GOT3 (cell line): ENCODE measurements at places on chromosomes 1 and 21.

GRCh38 chr21:8989261-8989711 is 1532.1 kb upstream of the TPTE start:
- DNase-seq = no peak

DNA sequence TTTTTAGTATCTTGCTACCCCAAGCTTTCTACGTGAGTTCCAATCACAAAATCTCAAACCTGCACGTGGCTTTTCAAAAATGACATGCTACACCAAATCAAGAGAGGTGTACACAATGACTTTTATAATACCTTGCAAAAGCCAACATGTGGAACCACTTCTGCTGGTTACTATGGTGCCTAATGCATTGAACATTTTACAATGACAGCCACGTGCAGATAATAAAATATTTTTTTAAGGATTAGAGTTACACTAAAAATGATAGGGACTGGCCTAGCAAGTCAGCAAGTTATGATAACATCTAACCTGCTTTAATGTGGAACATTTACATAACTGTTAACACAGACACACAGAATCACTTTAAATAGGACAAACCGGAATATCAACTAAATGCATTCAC is 30.2 kb downstream of the EYA3 start:
- no peak for DNase-seq

GRCh38 chr1:152440635-152441471 is 26.8 kb upstream of the CRNN start:
- no peak for DNase-seq

- DNase-seq = peak; percentile 49
These were observed 29.1 kb downstream of the KNCN start for GRCh38 chr1:46522184-46522968.

DNA sequence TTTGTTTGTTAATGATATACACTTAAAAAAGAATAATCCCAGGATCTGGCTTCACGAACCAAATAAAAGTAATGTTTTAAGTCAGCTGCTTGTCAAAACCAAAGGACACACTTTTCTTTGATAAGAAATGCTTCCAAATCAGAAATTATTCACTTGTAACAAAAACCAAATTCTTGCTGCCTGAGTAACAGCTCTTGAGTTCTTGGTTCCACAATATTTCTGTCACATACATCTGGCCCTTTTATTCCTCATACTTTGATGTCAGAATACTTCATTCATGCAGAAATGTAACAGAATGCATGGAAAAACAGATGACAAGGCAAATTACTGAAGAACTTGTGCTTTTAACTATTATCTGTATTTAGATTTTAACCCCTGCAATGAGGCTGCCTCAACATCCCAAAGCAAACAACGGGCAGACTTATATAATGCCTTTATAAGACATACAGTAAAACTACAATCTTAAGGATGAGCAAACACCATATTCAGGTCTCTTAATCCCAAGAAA is 1.5 kb downstream of the VAMP4 start:
- DNase-seq = no peak

- DNase-seq = no peak
These were observed 184.0 kb upstream of the C1orf87 start for GRCh38 chr1:60257531-60257930.
